ENCODE measurements at places on chromosomes 7 and 10.

DNA sequence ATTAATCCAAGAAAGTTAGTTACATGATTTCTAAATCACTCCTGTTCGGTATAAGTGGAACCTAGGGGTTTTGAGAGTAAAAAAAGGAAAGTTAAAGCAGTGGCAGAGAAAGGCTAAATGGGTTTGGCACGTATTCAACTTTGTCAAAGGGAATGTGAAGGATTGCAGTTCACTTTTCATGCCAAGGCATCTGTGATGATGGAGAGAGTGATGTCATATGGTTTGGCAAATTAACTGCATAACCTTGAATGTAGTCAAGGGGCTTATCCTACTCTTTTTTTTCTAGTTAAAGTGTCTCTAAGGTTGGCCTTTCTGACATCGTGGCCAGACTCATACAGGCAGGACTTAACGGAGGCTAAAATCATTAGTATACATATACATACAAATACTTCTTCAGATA is 277.8 kb downstream of the EXOC4 start:
- DNase-seq: no peak

GRCh38 chr7:150954986-150955518 is 23.1 kb downstream of the KCNH2 start:
- DNase-seq: no peak

DNA sequence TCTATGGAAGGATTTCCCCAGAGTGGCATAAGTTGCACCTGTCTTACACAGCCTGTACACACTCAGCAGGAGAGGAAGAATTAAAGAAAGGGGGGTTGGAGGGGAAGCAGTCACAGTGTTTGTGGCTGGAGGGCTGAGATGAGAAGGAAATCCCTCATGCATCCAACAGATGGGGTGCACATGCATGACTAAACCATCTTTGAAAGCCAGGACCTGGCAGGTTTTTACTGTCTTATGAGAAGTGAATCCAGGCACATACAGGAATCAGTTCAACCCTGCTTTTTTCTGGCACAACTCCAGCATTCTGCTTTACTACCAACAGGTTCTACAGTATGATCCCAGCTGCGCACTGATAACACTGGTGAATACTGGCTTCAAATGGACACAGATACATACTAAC is 107.7 kb downstream of the CACNA2D1 start:
- no peak for DNase-seq

DNA sequence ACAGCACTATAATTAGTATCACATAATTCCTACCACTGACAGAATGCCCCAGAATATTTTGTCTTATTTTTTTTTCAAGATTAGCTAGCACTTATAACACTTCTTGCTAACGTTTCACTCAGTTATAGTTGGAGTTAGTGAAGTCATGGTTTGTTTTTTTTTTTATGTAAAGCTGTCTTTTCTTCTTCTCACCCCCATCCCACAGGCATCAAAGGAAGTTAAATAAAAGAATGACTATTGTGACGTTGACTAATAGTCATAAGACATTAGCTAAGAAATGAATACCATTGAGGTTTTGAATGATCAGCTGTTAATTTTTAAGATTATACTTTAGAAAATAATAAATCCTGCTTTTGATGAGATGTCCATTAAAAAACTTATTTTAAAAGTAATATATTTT is 498.3 kb downstream of the GFRA1 start:
- no peak for DNase-seq

GRCh38 chr7:51620706-51621105 is 304.1 kb upstream of the COBL start:
- DNase-seq: no peak

DNA sequence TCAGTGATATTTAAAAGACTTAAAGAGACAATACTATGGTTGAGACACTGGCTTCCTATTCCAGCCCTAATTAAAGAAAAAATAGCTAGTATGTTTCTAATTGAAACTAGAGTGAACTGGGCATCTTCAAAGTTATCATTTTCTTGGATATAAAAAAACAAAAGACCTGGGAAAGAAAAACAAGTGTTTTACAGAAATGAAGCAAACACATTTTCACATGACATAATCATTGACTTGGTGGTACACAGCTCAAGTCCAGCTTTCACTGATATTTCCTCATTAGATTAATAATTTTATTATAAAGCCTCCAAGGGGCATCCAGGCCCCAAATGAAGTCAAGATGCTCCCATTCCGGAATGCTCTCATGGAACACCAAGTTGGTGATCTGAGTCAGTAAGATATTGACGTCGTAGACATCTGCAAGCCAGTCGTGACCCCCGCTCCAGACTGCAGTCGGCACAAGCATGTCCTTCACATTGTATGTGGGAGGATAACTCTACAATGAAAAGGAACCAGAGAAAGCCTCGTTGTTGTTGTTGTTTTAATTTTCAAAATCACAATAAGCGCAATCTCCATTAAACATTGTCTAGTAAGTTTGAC is 7.5 kb upstream of the CH25H start:
- no peak for DNase-seq

DNA sequence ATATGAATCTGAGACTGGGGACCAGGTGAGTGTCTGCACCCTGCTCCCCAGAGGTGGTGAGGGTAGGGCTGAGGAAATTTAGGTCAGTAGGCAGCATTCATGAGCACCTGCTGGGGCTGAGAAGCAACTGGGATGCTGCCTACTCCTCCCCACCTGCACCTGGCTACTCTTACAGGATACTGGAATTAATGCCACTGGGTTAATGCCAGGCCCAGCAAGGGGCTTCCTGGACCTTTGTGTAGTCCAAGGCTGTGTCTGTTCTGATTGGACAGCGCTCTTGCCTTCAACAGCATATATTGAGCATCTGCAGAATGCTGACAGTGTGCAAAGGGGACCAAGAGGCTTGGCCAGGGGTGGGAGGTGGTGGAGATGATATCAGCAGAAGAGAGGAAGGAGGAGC is 32.1 kb downstream of the ADCYAP1R1 start:
- no peak for DNase-seq

DNA sequence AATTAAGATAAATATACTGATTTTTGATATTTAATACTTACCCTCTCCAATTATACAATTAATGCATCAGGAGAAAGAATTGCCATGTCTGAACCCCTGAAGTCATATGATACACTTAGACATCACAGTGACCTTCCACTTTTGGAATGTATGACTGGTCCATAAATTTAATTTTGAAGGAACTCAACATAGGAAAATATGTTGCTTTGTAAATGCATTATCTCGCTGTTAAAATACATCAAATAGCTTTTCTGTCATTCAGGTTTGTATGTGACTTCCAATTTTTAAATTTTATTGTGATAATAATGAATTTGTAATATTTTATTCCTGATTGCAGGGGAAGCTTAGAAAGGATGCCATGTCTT is 631.9 kb upstream of the ANKRD30A start:
- no peak for DNase-seq

Data from inflammatory macrophage (primary cell).